ENCODE measurements at places on chromosomes 3 and 15.

DNA sequence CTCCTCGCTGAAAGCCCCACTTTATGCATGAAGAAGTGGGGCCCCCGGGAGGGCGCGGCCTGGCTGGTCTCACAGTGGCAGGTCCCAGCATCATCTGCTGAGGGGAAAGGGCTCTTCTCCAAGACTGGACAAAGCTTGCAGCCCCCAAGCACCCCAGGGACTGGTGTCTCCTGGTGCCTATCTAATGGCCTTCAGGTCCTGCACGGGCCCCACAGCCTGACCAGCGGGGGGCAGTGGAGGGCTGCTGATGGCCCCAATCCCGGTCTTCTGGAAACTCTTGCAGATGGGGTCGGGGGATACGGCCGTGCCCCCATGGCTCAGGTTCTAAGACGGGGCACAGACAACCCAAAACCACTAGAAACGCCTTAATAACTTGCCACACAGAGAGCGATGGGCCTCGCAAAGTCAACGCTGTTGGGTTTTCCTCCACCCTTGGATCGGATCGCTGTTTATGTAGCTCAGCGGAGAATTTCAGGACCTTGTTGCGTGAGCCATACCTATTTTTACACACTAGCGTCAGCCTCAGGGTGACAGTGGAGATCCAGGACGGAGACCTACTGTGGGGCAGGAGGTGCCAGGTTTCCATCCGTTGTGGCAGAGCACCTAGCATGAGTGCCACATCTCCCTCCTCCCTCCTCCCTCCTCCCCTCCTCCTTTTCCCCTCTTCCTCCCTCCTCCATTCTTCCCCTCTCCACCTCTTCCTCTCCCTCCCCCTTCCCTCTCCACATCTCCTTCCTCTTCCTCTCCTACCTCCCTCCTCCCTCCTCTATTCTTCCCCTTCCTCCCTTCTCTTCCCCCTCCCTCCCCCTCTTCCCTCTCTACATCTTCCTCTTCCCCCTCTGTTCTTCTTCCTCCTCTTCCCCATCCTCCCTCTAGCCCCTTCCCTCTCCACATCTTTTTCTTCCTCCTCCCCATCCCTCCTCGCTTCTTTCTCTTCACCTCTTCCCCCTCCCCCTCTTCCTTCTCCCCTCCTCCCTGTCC, 79.3 kb upstream of the ALDH1L1 start:
- DNase-seq, result peak; percentile 73

DNA sequence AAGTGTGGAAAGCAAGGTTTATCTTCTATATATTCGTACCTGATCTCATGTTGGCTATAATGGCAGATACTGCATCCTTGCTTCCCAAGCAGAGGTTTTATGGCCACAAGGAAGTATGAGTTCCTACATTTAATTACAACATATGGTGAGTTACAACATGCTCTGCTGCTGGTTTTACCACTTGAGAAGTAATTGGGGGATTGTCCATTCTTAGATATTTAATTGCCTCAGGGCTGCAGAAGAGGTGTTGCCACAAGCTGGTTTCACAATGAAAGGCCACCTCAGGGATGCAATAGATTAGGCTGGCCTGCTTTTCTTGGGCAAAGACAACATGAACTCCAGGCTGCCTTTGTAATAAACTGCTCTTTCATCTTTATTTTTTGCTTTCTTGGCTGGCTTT, 48.6 kb downstream of the RAP2B start:
- DNase-seq, result peak; percentile 15

- no peak for DNase-seq
Observed at GRCh38 chr15:74243431-74243830, 7.3 kb downstream of the CCDC33 start.

GRCh38 chr3:127501177-127501576, 89.4 kb downstream of the TPRA1 start:
- DNase-seq, result no peak

- DNase-seq, result peak; percentile 97
Observed at GRCh38 chr3:195270817-195271409, at the start of gene XXYLT1. XXYLT1 (minus strand) TSS chr3:195271159; CDS start chr3:195271058, 101 bp downstream.

- peak; percentile 76 for DNase-seq
Observed at GRCh38 chr15:70853318-70853972, 512 bp downstream of the LARP6 start.

- DNase-seq, result peak; percentile 47
Observed at GRCh38 chr15:75023872-75024636, 664 bp downstream of the PPCDC start.

GRCh38 chr3:139427283-139428060, 38.0 kb upstream of the COPB2 start:
- peak; percentile 82 for DNase-seq

GRCh38 chr3:89372456-89372855, 265.0 kb downstream of the EPHA3 start:
- DNase-seq, result peak; percentile 35

DNA sequence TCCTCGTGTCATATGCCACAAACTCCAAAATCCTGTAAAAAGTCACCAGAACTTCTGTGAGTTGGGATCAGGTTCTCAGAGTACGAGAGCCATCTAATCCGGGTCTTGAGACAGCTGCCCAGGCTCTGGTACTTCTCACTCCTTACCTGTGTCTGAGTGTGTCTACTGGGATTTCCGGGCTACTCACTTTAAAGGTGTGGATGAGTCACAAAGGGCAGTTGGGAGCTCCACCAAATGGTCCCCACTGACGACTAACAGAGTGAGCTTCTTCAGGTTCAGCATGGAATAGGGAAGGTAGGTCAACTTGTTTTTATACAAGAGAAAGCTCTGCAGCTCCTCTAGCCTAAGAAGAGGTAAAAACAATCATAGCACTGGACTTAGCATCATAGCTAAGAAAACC, 29.5 kb downstream of the RTP3 start:
- no peak for DNase-seq

Measured in GM03348 (cell line).